Mesothelial cell of epicardium (in vitro differentiated cells): ENCODE measurements at places on chromosomes 7 and 10. TPM values are rescaled to one million over a fixed set of nuclear protein-coding genes. Genes with fewer than 3 reads are reported as not detected.

GFRA1 gene
- total RNA-seq, result 38.7 to 42.4 TPM (median 40.8 TPM) in 3 replicates

NPSR1 gene
- not detected in 3 replicates for total RNA-seq

DNA sequence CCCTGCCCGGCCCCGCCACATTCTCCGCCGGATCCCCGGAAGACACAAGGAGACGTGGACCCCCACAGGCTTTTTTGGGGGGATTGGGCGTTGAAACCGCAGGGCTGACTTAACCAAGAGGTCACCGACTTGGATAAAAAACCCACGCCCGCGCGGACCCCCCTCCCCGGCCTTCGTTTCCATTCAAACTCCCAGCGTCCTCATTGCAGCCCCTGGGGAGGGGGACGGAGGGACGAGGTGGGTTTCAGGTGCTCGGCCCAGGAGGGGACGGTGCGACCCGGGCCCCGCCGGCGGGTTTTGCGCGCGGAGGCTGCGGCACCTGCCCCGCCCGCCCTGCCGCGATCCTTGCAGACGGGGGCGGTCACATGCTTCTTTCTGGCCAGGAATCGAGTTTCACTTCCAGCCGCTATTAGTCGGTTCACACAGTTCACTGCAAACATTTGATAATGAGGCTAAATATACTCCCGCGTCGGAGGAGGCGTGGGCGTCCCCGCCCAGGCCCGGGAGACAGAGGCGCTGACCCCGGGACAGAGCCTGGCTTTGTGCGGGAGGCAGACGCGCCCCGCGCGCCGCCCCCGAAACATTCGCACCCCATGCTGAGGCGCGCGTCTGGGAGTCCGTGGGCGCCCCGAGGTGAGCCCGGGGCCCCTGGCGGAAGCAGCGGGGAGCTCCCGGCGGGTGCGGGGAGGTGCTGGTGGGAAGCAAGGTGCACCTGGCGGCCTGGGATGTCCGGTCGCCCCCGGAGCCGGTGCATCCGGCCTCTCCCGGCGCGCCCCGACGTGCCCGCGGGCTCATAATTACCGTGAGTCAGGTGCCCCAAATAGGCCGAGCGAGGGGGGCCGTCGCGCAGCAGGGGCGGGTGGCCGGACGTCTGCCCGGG lies 2.7 kb upstream of the PDGFA start:
- no peak for DNase-seq

GRCh38 chr10:36344240-36345174 lies 702.4 kb upstream of the FZD8 start:
- DNase-seq, result no peak

DNA sequence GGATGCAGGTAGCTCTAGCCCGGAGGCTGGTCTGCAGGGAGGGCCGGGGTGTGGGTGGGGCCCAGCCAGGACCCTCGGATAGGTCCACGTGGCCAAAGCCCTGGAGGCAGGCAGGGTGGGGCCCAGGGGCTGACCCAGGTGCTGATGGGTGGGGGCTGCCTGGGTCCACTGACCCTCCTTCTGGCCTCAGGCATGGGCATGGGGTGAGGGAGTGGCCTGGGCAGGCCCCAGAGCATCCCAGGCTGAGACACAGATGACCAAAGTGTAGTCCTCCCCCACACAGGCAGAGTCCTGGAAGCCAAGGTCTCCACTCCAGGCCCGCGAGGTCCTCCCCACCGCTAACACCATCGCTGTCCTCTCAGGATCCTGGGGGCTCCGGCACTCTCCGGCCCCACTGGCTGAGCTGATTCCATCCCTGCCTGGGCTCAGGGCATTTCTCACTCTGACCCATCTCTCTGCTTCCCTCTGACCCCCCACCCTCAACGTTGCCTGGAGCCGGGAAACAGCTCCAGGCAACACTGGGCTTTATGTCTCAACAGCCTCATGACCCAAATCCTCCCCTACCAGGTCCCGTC lies 20.7 kb upstream of the PPP2R2D start:
- DNase-seq, result no peak

DNA sequence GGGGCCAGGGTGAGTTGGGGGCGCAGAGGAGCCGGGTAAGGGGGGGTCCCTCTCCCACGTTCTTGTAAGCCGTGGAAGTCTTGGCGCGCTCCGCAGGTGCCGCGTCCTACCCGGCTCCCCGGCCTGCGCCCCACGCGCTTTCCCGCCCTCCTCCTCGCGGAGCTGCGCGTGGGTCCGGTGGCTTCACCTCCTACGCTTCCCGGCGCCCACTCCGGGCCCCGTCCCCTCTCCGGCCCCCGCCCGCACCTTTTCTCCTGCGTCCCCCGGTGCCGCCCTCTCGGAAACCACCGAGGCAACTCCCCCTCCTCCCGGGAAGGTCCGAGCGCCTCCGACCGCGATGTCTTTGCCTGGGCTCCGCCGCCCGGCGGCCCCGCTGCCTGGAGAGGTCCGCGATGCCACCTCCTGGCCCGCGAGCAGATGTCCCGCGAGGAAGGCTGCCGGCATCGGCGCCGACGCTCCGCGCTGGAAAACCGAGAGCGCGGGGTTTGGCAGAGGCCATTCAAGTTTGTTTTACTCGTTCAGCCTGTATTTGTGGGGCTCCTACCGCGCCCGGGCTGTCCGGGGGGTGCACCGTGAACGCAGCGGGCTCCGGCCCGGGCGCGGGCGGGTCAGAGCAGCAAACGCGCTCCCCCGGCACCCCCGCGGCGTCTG lies 2.4 kb upstream of the NKX6-2 start:
- no peak for DNase-seq

CRYGN gene
- 9.4 to 12.2 TPM (median 10.5 TPM) in 3 replicates for total RNA-seq

CELF2 gene
- 24.0 to 27.2 TPM (median 25.2 TPM) in 3 replicates for total RNA-seq

GRCh38 chr10:28734938-28735759 lies 57.8 kb downstream of the BAMBI start:
- no peak for DNase-seq

GRCh38 chr7:38757931-38758330 lies 126.8 kb upstream of the AMPH start:
- no peak for DNase-seq

MMRN2 gene
- total RNA-seq, result 6.5 to 9.8 TPM (median 7.2 TPM) in 3 replicates

GRCh38 chr7:29109358-29109757 lies 37.0 kb downstream of the CPVL start:
- no peak for DNase-seq

GRCh38 chr7:102081244-102081627 lies 205.4 kb upstream of the SH2B2 start:
- DNase-seq, result no peak

- DNase-seq, result no peak
These were observed 33.9 kb upstream of the XPNPEP1 start for GRCh38 chr10:109957092-109957797.

SLC25A13 gene
- total RNA-seq, result 42.3 to 47.4 TPM (median 43.1 TPM) in 3 replicates

DNA sequence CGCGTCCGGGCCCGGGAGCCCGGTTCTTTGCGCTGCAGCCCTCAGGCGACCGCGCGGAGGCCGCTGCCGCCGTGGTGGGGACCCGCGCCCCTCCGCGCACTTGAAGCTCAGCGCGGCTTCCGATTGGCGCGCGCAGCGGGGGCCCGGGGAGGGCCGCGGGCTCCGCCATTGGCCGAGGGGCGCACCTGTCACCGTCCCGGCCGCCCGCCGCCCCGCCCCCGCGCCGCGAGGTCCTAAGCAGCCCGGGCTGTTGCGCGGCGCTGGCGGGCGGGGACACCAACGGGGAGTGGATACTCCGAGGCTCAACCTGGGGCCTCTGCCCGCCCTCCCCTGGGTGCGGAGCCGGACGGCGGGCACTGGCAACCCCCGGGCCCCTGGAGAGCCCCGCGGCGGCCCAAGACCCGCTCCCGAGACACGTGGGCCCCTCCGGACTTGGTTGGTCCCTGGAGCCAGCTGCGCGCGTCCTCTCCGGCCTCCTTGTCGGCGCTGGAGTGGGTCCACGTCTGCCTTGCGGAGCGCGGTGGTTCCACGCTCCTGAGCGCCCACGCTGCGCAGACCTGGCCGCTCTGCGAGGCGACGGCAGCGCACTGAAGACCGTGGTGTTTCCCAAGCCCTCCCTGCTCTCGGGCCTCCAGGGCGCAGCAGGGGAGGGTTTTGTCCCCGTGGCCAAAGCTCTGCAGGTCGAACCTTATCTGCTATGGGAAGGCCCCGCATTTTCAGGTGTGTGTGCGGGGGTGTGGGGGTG lies at the start of gene MNX1:
Gene MNX1 (minus strand): TSS at position 76 of the 745 bp plus-strand sequence. CDS start 313 bp downstream, outside the sequence.
- DNase-seq, result peak; percentile 78

DNA sequence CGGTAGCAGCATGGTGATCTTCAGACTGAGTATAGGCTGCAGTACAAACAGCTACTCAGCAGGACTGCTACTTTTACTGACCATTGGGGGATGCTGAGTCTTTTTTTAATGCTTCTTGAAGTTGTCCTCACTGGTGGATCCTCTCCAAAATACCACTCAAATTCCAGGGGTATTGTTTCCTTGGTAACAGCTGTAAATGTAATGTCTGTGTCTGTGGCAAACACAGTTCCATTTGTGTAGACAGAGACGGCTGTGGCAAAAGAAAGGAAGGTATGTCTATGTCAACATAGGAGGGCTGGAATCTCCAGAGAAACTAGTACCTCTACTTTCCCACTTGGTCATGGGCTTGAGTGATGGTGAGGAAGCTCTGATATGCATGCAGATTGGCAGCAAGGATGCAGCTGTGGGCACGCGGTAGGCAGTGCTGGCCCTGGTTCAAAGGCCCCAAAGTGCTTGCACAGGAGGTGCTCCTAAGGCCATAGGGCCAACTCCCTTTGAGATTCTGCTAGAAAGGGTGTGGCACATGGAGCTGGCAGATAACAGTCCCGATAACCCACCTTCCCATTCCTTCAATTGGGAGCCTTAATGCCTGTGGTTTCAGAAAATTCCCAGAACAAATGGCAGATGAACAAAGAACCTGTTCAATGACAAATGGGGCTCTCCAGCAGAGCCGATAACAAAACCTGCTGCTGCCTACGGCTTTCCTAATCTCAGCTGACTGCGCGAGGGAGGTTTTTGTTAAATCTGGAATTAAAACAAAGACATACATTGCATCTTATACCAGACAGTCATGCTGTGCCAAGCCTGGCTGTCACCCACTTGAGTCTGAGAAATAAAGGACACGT lies 43.0 kb downstream of the PKD1L1 start:
- no peak for DNase-seq
